ENCODE measurements at places on chromosomes 6 and 20. TPM values are rescaled to one million over a fixed set of nuclear protein-coding genes. Genes with fewer than 3 reads are reported as not detected.

GPLD1 gene
- 3.5 TPM for total RNA-seq

PSORS1C1 gene
- total RNA-seq: 11.0 TPM

UST gene
- 2.4 TPM for total RNA-seq

TPX2 gene
- total RNA-seq: 157 TPM

NELFCD gene
- 179 TPM for total RNA-seq

NRSN1 gene
- total RNA-seq: 0.14 TPM

MEI4 gene
- total RNA-seq: 0.09 TPM

NTSR1 gene
- total RNA-seq: not detected

CST5 gene
- total RNA-seq: not detected

SIRPD gene
- not detected for total RNA-seq

IL17A gene
- not detected for total RNA-seq

RUNX2 gene
- 0.66 TPM for total RNA-seq

LIME1 gene
- total RNA-seq: 25.8 TPM

E2F1 gene
- 62.3 TPM for total RNA-seq

EPPIN gene
- total RNA-seq: not detected

SUPT3H gene
- total RNA-seq: 7.0 TPM

PREP gene
- total RNA-seq: 62.4 TPM

RNF182 gene
- total RNA-seq: 1.6 TPM

DUSP22 gene
- total RNA-seq: 14.7 TPM

SAPCD1 gene
- total RNA-seq: 26.6 TPM

CRISP3 gene
- 7.0 TPM for total RNA-seq

CRIP3 gene
- total RNA-seq: 5.4 TPM

STMND1 gene
- total RNA-seq: 0.68 TPM

TRIM31 gene
- 181 TPM for total RNA-seq

All from Calu3 (cell line).